ENCODE measurements at places on chromosomes 7 and 10.

DNA sequence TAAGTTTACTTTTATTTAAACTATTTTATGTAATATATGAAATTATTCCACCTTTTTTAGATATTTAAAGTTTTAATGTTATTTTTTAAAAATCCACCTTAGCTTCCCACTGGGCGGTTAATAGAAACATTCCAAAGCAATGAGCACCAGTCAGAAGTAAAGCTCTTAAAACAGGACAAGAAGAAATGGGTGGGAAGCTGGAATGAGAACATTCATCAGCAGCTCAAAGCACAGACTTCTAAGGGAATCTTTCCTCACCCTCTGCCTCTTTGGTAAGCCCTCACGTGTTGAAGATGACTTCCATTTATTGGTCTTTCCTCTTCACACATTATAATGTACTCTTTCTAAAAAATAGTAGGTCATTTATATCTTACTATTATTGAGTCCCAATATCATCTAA is 3.1 kb downstream of the AGMO start:
- DNase-seq, result no peak

DNA sequence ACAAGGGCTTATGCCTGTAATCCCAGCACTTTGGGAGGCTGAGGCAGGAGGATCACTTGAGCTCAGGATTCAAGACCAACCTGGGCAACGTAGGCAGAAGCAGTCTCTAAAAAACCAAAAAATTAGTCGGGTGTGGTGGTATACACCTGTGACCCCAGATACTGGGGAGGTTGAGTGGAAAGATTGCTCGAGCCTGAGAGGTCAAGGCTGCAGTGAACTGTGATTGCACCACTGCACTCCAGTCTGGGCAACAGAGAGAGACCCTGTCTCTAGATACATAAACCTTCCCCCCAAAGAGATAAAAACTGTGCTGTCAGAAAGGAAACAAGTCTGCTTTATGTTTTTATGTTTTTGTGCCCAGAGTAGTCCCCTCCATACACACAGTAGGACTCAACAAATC is 27.5 kb upstream of the CDK13 start:
- DNase-seq, result no peak

DNA sequence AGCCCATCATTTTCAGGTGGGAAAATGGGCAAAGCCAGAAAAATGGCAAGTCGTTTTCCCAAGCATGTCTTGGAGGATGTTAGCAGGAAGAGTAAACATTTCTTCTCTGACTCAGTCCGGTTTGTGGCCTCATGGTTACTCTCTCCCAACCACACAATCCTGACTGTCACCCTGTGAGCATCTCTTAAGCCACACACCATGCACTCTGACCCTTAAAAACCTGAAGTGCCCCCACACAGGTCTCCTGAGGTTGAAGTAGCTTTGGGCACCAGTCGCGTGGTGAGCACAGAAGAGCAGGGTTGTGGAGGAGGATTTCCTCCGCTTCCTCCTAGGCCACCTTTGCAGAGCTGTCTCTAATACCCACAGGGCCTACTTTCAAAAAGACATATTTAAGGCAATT is 387.3 kb upstream of the NPVF start:
- no peak for DNase-seq

DNA sequence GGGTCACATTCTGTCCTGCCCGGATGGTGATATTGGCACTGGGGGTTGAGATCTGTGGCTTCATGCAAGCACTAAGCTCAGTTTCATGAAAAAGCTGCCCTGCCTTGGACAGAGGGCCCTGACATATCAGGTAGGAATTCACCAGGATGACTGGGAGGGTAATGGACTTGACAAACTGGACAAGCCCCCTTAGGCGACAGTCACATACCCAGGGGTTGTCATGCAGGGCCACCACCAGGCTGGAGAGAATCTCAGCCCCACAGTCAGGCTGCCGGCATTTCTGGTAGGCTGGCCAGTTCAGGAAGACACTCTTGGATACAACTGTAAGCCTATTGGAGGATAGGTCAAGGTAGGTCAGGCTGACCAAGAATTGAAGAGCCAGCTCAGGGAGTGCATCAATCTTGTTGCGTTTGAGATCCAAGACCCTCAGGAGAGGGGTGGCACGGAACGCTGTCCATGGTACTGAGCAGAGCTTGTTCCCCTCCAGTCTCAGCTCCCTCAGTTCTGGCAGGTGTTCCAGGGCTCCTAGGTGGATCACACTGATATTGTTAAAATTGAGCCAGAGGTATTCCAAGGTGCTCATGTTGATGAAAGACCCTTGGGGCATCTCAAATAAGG is 824 bp downstream of the LRIT2 start:
- no peak for DNase-seq

- DNase-seq, result no peak
These were observed 96.3 kb downstream of the OAT start for GRCh38 chr10:124322191-124322980.

DNA sequence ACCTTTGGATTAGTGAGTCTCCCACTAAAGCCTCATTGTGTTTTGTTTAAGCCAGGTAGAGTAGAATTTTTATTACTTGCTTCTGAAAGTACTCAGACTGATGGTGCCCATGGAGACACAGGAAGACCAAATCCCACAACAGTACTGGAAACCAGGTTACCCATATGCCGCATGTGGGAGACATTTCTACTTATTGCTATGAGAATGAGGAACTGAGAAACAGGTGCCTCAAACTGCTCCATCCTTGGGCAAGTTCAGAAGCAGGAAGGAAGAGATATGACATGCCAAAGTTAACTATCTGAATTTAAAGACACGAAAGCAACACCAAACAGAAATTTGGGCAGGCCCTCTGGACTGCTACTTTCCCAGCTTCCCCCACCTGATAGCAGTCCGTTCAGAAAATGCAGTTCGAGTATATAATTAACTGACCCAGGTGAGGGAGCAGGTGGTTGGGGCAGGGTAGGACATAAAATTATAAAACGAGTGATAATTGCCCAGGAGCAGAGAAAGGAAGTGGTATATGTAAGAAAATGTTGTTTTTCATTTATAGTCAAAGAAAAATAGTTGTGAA is 382.3 kb upstream of the MTPN start:
- DNase-seq, result no peak

DNA sequence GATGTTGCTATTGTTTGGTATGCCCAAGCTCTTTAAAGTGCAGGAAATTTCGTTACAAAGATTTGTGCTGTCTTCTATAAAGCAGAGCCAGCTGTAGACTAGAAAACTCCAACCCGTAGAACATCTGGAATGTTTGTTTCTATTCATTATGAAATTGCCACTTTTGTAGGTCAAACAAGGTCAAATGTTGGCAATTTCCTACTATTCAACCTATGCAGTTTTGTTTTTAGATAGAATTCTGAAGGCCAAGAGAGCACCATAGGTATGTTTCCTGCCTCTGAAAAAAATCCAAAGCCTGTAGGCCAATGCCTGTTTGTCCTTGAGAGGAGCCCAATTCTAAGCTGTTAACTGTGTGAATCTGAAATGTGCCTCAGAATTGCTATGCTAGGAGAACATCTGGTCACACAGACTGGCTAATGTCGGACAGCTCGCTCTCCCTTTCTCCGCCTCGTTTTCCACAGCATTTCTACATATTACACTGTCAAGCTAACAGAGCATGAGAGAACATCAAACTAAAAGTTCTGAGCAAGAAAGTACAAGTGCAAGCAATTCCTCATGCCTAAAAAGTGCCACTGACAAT is 267.2 kb upstream of the LRGUK start:
- no peak for DNase-seq

GRCh38 chr7:82335927-82336326 is 107.7 kb downstream of the CACNA2D1 start:
- DNase-seq, result no peak

DNA sequence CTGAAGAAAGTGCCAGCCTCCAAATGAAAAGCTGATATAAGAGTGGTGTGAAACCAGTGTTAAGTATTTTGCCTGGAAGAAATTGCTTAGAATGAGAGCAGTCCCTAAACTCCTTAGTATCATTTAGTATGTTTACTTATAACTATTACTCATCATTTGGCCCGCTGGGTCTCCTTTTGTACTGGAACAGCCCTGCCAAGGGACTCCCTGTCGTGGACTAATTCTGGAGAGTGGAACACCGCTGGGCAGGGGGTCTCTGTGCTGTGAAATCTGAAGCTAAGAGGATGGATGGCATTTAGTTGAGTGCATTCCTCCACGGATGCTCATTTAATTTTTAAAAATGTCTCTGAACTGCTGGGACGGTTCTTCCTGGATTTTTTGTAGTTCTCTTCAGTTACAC is 889.9 kb upstream of the C7orf33 start:
- no peak for DNase-seq

GRCh38 chr10:111871458-111871857 is 312.1 kb downstream of the GPAM start:
- no peak for DNase-seq

GRCh38 chr10:42149027-42149700 is 489.2 kb downstream of the ZNF33B start:
- DNase-seq, result no peak

DNA sequence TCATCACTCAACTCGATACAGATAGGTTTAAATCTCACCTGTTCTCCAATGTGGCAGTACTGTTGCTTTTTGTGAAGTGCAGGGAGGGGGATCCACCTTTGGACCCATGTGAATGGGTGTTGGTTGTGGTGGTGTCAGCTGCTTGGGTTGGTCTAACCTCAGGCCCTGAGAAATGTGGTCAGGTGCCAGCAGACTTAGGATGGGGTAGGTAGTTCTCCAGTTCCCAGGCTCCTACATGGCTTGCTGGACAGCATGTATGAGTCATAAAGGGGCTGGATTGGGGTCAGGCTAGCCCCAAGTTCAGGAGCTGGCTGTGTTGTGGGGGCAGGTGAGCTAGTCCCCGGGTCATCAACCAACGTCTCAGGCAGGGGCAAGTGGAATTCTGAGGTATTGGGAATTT is 472.6 kb upstream of the CNTNAP2 start:
- DNase-seq, result no peak

GRCh38 chr7:50210706-50211115 is 93.8 kb upstream of the IKZF1 start:
- peak; percentile 62 for DNase-seq

GRCh38 chr7:4575254-4575653 is 106.8 kb upstream of the FOXK1 start:
- DNase-seq, result no peak

DNA sequence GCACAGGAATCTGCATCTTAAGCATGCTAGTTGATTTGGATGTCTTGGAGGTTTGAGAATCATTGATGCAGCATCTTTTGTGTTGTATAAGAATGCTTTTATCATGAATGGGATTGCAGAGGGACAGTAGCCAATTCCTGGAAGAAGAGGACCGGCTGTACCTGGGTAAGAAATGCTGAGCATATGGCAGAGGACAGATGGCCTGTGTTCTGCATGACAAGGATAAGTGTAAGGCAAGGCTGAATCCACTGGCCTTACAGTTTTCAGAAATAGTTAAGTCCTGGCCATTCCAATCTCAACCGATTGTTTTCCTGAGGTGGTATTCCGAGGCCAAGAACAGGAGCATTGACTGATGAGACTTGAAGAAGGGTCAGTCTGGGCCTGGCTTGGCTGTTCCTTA is 24.4 kb upstream of the KBTBD2 start:
- DNase-seq, result no peak

GRCh38 chr7:139112316-139112715 is 2.8 kb upstream of the ZC3HAV1 start:
- DNase-seq, result no peak

GRCh38 chr10:128147064-128147463 is 20.8 kb upstream of the MKI67 start:
- no peak for DNase-seq

GRCh38 chr7:40530292-40530691 is 395.5 kb downstream of the SUGCT start:
- DNase-seq, result no peak

DNA sequence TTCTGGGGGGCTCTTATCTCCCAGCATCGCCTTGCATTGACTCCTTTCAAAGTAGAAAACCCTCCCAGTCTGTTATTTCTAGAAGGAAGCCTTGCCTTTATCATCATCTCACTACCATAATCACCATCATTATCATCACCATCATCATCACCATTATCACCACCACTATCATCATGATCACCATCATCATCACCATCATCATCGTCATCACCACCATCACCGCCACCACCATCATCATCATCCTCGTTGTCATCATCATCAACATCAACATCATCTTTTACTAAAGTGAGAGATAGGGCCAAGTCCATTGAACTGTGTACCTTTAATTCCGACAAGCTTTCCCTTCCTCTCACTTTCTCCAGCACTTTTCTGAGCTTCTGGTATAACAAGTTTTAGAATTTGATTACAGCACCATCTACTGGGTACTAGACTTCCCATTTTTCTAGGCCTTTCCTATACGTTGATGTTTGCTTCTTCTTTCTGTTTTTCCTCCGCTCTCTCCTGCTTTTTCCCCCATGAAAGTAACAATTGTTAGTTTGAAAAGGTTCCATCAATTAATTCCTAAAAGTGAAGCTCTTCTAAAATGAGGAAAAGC is 226.4 kb downstream of the BUB3 start:
- DNase-seq, result no peak

DNA sequence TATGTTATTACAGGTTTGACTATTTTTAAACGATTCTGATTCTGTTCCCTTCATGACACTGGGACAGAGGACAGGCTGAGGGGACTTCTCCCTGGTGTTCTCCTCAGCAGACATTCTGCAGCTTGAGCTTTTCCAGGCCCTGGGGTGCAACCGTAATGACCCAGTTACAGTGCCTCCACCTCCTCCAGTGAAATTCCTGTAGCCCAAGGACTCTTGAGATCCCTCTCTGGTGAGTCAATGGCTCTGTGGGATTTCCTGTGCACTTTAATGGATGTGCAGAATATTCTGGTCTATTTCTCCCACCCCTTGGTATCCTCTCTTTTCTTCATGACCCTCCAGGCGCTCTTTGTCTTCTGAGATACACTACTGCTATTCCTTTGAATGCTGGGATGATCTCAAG is 319.3 kb downstream of the INHBA start:
- DNase-seq, result no peak

DNA sequence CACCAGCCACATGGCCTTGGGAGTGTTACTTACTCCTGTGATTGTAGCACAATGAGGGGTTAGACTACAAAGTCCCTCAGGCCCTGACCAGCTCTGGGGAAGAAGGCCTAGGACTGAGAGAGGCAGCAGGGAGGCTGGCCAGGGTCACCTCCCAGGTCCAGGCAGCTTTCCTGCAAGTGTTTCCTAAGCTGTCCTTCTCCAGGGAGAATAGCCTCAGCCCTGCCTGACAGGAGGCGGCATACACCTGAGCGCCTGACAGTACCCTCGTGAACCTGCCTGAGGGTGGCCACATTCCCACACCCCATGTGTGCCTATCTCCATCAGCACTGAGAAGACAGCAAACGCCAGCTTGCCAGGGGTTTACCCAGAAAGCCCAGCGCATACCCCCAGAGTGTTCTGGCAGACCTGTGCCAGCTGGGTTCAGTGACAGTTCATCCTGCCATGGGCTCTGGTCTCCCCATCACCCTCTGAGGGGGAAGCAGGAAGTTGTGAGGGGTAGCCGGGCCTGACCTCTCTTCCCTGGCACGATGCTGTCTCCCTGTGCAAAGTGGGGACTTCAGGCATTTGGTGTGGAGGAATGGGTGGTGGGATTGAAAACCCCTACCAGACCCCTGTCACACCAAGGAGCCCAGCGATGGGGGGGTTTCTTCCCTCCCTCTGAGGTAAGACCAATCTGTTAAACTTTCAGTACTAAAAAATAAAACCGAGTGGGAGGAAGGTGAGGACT is 56.3 kb upstream of the CAMK2B start:
- DNase-seq, result no peak

- DNase-seq, result no peak
These were observed 29.6 kb upstream of the SOSTDC1 start for GRCh38 chr7:16494955-16495719.

GRCh38 chr7:155456738-155457543 is 988 bp upstream of the EN2 start:
- DNase-seq, result no peak
